ENCODE measurements at places on chromosomes 12 and 14.

GRCh38 chr12:90627180-90627896, 327.6 kb downstream of the CCER1 start:
- DNase-seq = no peak

DNA sequence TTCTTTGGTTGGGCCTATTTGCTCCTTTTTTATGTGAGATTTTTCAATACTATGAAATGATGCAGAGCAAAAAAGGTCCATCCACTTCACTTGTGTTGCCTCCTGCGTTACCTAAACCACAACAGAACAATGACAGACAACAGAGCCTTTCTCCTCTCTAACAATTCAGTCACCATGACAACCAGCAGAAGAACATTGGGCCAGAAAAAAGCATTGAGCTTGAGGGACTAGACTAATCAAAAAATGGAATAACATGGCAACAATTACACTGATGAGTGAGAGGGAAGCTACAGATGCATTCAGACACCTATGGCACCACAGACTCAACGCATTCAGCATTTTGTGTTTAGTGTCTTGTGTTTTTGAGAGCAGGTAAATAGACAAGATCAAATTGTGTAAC, 44.6 kb upstream of the PTCSC3 start:
- no peak for DNase-seq

DNA sequence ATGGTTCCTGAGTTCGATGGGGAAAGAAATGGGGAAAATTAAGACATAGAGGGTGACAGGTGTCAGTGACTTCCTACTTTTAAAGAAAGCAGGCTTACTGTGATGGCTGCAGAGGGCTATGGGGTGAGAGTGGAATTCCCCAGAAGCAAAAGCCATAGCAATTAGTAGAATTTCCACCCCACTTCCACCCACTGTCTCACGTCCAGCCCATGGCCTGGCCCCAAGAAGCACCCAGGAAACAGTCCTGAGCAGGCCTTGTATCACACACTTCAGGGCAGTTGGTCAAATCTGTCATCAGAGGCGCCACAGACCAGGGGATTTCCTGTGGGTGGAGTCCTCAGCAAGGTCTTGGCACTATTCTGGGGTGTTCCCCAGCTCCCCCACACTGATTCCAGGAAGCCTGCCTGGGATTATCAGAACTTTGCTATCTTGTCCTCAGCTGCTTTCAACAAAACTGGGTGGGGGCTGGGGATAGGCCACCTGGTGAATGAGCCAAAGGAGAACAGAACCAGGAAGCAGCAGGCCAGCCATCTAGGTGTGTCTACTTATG, 120.1 kb upstream of the CCND2 start:
- no peak for DNase-seq

DNA sequence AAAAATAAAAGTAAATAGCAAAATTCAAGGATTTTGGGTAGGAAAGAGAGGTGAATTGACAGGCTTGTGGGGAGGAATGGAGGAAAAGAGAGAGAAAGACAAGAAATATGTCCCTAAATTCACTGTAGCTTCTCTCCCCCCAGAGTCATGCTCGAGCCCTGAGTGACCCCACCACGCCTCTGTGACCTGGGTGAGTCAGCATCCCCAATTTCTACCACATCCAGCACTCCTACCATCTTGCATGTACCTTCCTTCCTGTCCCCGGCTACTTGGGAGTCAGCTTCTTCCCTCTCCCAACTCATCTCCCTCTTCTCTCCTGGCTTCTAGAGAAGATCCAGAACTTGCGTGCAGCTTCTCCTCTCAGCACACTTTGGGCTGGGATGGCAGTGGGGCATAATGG, 9.8 kb downstream of the ZNF219 start:
- no peak for DNase-seq

DNA sequence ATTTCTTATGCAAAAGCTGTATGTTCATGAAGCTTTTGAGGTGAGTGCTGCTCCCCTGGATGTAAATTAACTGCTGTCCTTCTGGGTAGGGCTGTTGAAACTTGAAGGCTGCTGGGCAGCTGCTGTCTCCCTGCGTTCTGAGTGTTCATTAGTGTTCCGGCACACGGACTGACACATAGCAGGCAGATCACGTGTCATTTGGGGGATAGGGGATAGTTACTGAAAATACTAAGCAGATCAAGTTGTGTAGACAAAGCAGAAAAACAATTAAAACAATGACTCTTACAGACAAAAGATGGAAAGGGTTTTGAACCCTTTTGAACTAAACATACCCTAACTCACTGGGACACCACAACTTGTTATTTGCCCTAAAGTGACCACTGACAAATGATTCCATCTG, 82.5 kb downstream of the PRICKLE1 start:
- DNase-seq = no peak

GRCh38 chr14:51513281-51513680, 138.4 kb upstream of the FRMD6 start:
- DNase-seq = no peak

GRCh38 chr12:129610601-129611120, 293.2 kb downstream of the TMEM132D start:
- no peak for DNase-seq

GRCh38 chr12:129481921-129482320, 421.9 kb downstream of the TMEM132D start:
- no peak for DNase-seq

GRCh38 chr14:45038865-45039264, 45.1 kb upstream of the PRPF39 start:
- DNase-seq = no peak

DNA sequence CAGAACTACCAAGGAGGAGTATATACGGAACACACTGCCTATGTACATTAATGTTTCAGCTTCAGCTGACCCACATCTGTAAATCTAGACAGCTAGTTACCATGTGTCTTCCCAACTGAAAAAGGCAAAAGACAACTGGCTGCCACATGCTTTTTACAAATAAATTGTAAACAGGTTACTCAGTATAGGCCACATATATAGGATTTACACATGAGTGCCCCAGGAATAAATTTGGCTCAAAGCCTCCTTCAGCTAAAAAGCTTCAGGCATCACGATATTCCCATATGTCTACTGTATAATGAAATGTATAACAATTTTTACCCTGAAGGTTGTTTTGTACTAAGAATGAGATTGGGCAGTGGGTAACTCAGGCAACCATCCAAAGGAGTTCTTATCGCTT, 175.9 kb upstream of the BMP4 start:
- no peak for DNase-seq

- DNase-seq = no peak
Measured at GRCh38 chr12:58184212-58184611, 242.8 kb downstream of the ATP23 start.

Data from HuH-7 (cell line).